ENCODE measurements at places on chromosomes 1 and 21.

DNA sequence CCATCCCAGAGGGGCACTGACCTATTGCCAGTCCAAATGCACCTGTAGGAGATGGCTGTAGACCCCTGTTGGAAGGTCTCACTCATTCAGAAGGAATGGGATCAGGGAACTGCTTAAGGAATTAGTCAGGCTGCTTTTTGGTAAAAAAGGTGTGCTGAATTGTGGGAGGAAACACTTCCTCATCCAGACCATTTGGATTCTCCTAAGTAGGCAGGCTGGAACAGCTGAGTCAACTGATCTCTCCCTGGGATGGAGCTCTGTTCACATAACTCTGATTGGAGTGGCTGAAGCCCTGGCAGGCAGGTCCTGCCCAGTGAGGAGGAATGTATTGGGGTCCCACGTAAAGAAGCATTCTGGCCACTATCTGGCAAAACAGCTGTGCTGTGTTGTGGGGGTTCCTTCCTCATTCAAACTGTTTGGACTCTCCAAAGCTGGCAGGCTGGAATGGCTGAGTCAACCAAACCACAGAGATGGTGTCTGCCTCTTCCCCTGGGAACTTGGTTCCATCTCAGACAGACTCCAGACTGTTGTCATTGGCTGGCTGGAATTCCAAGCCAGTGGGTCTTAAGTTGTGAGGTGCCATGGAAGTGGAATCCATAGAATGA lies 70.7 kb upstream of the PDC start:
- DNase-seq: no peak

GRCh38 chr1:114181356-114181755 lies 27.7 kb upstream of the SYT6 start:
- DNase-seq: no peak

DNA sequence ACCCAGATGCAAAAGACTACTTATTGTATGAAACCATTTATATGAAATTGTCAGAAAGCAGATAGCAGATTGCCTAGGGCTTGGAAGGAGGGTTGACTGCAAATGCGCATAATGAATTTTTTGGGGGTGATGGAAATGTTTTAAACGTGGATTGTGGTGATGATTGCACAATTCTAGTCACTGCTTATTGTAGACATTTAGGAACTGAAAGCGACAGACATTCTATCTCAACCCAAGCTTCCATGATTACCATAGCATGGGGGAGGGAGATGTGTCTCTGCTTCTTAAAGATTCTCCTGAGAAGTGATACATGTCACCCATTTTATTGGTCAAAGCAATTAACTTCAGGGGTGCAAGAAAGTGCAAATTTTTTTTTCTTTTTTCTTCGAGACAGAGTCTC lies 2.8 kb upstream of the MTF2 start:
- no peak for DNase-seq

- no peak for DNase-seq
Observed at GRCh38 chr1:59972216-59972927, 45.8 kb upstream of the CYP2J2 start.

GRCh38 chr1:53145942-53146708 lies 3.7 kb upstream of the SLC1A7 start:
- no peak for DNase-seq

DNA sequence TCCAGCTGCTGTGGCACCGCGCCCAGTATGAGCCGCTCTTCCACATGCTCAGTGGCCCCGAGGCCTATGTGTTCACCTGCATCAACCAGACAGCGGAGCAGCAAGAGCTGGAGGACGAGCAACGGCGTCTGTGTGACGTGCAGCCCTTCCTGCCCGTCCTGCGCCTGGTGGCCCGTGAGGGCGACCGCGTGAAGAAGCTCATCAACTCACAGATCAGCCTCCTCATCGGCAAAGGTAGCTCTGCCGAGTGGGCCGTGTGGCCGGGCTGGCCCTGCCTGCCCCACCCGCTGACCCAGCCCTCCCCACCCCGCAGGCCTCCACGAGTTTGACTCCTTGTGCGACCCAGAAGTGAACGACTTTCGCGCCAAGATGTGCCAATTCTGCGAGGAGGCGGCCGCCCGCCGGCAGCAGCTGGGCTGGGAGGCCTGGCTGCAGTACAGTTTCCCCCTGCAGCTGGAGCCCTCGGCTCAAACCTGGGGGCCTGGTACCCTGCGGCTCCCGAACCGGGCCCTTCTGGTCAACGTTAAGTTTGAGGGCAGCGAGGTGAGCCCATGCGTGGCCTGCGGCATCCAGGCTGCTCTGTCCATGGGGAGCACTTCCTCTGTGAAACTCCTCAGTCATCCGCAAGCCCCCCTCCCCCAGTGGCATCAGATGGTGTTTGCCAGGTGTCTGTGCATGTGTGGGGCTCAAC lies 64.2 kb downstream of the PIK3CD start:
- peak; percentile 56 for DNase-seq

DNA sequence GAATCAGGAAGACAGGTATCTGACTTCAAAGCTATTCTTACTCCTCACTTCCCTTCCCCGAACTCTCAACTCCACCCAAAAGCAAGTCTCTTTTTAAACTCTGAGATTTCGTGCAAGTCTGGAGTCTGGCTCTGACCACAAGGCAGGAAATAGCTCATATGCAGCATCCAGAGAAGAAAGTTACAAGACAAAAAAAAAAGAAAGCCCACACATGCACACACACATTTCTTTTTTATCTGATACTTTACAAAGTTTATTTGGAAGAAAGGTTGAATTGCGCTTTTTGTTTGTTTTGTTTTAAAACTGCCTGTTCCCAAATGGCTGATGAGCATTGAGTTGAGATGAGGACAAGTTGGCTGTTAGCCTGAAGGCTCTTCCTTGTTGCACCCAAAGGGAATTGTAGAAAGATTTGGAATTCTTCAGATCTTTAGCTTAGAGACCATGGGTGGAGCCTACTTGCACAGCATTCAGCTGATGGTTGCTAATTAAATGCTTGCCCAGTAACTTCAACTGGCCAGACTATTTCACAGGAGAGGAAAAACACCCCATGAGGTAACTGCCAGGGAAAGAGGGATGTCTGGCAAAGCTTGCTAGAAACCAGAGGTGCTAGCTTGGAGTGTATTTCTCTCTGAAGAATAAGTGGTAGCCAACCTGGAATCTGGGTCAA lies 490.3 kb downstream of the TTLL7 start:
- peak; percentile 16 for DNase-seq

DNA sequence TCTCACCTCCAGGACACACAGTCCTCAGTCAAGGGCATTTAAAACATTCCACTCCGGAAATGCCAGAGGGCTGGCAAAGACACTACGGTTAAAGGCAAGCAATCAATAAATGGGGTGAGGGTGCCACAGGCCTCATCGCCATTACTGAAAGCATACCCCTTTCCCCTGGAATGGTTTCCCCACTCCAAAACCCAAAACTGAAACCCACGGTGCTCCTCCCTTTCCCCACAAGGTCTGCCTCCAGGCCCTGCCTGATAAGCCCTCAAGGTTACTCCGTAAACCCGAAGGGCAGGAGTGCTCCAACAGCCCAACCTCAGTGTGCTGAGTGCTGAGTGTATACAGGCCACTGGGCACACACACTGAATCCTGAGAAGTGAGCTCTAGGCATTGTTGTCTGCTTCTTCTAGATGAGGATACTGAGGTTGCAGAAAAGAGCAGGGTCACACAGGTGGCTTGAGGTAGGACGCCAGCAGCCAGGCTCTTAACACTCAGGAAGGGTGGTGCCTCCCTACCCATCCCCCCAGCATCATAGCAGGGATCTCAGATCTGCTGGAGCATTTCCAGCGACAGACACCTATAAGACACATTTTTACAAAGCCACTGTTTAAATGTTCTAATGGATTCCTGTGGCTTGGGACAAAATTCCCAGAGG lies 29.0 kb downstream of the SSBP3 start:
- DNase-seq: no peak

- DNase-seq: no peak
Observed at GRCh38 chr1:58883037-58883887, 99.4 kb upstream of the JUN start.

DNA sequence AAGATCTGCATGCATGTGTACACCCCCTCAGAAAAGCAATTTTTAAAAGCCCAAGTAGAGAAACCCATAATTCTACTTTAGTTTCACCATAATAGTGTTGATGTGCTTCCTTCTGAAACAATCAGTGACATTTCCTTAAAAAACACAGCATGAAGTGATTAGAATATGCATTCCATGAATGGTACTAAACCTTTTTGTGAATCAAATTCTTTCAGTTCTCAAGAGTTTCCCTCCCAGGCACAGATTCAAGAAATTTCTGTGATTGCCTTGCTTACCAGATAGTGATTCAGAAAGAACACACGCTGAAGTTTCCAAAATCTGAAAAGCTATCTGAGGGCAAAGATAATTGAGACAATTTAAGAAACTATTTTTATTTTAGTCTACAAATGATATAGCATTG lies 136.4 kb upstream of the ADGRL2 start:
- no peak for DNase-seq

- no peak for DNase-seq
Observed at GRCh38 chr1:154843636-154844296, 26.3 kb downstream of the KCNN3 start.

Data from activated naive CD4-positive, alpha-beta T cell treated with Interleukin-2 at 50 U/mL for 16 hours (primary cell).